ENCODE measurements at places on chromosomes 6 and 20. TPM values are rescaled to one million over a fixed set of nuclear protein-coding genes. Genes with fewer than 3 reads are reported as not detected.

GRCh38 chr6:15444081-15444731 is 198.3 kb downstream of the JARID2 start:
- DNase-seq: no peak

- no peak for DNase-seq
These were observed 77.4 kb downstream of the FIG4 start for GRCh38 chr6:109768485-109768884.

DNA sequence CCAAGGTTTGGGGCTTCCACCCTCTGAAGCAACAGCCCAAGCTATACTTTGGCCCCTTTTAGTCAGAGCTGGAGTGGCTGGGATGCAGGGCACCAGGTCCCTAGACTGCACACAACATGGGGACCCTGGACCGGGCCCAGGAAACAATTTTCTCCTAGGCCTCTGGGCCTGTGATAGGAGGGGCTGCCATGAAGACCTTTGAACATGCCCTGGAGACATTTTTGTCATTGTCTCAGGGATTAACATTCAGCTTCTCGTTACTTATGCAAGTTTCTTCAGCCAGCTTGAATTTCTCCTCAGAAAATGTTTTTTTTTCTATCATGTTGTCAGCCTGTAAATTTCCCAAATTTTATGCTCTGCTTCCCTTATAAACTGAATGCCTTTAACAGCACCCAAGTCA is 82.3 kb downstream of the LRRC1 start:
- DNase-seq: no peak

DNA sequence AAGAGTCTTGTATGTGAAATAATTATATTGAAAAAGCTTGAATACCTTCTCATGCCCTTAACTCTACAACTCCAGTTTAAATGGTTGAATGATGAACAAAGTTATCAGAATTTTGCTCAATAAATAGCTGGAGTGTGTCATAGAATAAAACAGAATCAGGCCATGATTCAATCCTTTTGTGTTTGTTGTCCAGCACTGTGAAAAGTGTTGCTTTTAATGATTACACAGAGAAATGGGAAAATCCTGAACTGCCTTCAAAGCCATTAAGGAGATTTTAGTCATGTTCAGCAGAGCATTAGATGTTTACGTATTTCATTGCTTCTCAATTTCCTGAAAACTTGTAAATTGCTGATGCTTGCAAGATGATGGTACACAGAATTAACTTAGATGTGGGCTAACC is 262.9 kb upstream of the BTBD3 start:
- DNase-seq: no peak

Gene DEFB128
- not detected for total RNA-seq

DNA sequence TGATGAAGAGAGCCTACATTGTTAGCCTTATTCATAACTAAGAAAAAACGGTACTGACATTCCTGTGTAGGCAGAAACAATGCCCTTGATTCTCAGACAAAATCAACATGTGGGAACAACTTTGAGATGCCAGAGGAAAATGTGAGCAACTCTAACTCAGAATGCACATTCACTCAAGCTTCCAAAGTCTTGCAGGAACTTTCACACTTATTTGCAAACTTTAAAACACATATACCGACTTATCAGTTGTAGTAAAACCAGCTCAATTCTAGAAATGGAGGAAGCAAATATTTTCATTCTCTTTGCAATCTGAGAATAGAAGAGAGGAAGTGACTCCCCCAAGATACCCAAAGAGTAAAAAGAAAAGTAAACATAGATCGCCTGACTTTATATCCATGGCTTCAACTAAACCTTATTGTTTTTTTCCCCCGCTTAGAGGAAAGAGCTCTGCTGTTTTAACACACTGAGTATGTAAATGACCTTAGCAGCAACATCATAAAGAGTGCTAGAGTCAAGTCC is 117.6 kb downstream of the EPB41L2 start:
- no peak for DNase-seq

GRCh38 chr6:53233309-53233708 is 84.7 kb upstream of the GCM1 start:
- no peak for DNase-seq

DNA sequence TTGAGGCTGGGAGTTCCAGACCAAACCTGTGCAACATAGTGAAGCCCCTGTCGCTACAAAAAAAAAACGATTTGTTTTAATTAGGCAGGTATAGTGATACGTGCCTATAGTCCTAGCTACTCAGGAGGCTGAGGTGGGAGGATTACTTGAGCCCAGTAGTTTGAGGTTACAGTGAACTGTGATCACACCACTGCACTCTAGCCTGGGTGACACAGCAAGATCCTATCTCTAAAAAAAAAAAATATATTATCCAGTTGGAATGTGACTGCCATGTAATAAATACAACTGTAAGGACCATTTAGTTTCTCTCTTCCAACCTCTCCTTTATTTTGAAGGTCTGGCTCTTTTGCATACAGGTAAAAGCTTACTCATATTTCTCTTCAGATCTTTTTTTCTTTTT is 571.5 kb downstream of the UTRN start:
- DNase-seq: no peak

Gene ZNF76
- 11.0 TPM for total RNA-seq

DNA sequence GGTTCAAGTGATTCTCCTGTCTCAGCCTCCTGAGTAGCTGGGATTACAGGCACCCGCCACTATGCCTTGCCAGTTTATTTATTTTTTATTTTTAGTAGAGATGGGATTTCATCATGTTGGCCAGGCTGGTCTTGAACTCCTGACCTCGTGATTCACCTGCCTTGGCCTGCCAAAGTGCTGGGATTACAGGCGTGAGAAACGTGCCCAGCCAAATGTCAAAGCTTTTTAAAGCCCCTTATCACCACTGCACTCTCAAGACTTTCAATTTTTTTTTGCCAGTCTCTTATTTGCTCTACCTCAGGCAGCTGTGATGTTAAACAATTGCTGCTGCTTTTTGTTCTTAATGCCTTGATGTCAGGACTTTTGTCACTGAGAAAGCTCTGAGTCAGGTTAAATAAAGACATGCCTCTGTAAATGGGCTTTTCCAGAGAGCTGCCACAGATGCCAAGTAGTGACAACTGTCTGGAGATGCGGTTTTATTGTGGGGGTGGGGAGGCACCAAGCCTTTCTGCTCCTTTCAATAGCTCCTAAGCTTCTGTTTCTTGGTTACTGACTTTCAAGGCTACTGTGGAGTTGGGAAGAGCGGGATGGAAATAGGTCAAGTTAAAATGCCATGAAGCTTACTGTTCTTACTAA is 29.2 kb downstream of the RSPH3 start:
- no peak for DNase-seq

DNA sequence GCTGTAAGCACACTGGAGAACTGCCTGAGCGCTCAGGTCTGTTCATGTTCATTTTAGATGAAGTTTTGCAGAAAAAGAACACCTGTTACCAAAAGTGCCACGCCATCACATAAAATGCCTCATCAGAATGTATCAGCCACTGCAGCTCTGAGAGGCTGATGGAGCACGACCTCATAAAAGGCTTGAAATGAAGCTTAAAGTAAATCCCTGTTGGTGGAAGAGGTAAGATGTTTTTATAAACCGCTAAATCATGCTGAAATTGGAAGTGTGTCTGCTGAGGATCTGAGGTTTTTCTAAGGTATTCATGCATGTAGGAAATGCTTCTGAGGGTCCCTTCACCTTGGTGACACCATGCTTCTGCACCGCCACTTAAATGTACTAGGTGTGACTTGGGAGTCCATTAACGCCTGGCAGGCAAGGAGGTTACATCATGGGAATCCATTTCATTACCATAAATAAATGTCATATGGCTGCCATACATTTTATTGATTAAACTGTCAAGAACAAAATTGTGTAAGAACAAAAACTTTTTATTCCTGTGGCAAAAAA is 363.1 kb upstream of the AGPAT4 start:
- DNase-seq: no peak

GRCh38 chr6:30889921-30890645 is 5.8 kb downstream of the DDR1 start:
- peak; percentile 73 for DNase-seq

All from frontal cortex (tissue), 4 donors.